ENCODE measurements at places on chromosomes 7 and 10.

DNA sequence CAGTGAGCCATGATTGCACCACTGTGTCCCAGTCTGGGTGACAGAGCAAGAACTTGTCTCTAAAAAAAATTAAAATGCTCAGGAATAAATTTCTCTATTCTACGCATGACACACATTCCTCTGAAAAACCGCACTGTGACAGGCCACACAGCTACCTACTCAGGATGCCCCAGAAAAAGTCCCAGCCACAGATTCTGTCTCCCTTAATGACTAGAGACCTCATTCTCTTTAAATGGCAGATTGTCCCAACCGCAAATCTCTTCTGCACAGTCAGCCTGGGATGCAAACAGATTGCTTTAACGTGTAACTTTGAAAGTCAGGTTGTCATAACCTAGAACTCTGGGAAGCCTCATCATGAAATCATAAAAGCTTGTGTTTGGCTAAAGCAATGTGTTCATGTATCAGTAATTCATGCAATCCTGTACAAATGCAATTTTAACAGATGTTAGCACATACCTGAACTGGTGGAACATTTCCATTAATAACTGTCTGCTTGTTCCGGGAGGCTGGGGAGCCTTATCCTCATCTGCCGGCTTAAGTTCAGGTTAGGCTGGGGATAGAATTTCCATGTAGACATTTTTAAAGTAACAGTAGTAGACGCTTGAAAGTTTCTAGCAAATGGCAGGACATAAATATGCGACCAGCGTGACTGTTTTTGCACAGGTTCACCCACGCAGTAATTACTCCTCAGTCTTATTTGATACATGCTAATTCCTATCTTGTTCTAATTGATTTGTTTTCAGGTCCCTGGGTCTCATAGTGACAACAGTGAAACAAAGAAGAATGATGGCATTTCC is 26.2 kb upstream of the MSRB2 start:
- no peak for DNase-seq

DNA sequence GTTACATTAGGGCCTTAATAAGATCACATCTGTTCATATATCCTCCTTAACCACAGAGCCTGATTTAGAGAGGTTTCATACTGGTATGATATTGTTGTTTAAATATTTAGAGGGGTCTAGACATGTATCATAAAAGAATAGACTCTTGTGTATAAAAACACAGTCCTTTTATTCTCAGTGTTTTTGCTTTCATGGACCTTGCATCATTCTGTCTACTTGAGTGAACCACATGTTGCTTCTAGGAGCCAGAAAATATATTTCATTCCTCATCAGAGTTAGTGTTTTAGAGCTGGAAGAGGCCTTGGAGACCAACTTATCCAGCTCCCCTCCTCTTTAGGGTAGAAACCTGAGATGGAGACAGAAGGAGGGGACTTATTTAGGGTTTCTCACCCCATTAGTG is 312.8 kb downstream of the LRMDA start:
- DNase-seq = no peak

DNA sequence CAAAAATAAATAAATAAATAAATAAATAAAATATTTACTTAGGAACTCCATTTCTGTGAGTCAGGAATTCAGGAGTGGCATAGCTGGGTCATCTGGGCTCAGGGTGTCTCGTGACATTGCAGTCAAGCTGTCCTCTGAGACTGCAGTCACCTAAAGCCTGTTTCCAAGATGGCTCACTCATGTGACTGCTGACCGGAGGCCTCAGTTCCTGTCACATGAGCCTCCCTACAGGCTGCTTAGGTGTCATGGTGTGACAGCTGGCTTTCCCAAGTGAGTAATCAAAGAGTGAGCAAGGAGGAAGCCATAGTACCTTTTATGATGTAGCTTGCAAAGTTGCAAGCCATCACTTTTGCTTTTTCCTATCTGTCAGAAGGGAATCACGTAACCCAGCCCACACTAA is 128.6 kb upstream of the KCTD7 start:
- no peak for DNase-seq

GRCh38 chr10:74743401-74743800 is 83.0 kb upstream of the KAT6B start:
- no peak for DNase-seq

DNA sequence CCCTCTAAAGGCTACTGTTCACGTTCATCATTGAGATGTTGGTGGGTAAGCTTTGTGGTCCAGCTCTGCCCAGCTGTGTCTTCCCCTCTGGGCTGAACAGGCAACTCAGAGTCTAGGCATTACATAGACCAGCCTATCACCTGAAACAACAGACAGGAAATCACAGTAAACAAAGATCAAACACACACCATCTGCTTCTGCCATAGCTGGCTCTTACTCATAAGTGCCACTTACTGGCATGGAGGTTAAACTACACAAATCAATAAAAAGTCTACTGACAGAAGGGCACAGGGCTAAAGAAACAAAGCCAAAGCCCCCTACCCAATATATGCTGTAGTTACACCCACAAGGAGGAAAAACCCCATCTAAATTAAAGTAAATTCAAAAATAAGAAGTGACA is 35.0 kb downstream of the SEPTIN14 start:
- DNase-seq = no peak

DNA sequence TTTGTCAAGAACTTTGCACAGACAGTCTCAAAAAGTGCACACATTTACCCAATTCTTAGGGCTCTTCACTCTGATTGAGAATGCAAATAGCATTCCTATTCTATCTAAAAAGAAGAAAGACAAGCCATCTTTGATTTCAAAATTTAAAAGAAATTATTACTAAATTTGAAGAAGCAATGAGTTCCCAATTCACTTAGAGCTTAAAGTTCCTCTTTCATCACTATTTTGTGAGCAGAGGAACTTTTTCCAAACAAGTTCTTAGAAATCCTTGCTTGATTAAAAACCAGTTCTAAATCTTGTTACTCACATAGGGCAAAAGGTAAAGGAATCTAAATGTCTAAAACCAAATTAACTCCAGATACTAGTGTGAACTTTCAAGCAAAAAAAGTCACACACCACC is 56.4 kb downstream of the TBXAS1 start:
- no peak for DNase-seq

DNA sequence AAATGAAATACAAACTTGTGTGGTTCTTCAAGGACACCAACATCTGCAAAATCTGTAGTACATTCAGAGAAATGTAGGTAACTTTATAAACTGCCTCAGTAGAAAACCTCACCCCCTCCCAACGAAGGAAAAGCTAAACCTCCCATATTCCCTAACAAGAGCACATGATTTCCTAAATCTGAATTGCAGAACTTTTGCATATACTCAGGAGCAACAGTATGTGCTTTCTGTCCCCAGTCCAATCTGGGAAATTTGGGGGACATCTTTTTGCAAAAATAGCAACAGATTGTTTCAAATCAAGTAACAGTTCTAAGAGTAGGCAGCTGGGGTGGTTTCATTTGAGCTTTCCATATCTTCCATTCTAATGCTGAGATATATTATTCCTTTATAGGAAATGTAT is 15.8 kb upstream of the MSS51 start:
- DNase-seq = no peak

Measured in activated CD4-positive, alpha-beta T cell treated with anti-CD3 and anti-CD28 coated beads, Interleukin-2, amount 50 U/mL, for 1 hour (primary cell).